Hindlimb muscle (tissue), 1 donor: ENCODE measurements at places on chromosomes 4 and X.

- DNase-seq: no peak
Measured at GRCh38 chr4:89101256-89102161, 9.8 kb upstream of the TIGD2 start.

- no peak for DNase-seq
Measured at GRCh38 chrX:138011468-138011867, 445.5 kb downstream of the ZIC3 start.

DNA sequence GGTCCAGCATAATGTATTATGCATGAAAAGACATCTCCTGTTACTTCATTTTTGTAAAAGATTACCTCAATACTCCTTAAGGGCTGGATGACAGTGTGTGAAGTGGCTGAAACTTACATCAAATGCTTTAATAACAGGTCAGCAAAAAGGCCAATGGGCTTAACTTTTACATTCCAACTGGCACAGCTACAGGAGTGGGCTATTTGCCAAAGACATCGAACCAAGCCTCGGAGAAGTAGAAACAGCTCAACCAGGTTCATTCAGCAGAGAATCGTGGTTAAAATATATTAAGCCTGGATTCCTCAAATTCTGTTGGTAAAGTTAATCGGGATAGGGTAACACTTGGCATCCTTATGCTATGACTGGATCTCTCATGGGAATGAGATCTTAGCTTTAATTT lies 639.7 kb downstream of the TRIML1 start:
- DNase-seq: no peak

DNA sequence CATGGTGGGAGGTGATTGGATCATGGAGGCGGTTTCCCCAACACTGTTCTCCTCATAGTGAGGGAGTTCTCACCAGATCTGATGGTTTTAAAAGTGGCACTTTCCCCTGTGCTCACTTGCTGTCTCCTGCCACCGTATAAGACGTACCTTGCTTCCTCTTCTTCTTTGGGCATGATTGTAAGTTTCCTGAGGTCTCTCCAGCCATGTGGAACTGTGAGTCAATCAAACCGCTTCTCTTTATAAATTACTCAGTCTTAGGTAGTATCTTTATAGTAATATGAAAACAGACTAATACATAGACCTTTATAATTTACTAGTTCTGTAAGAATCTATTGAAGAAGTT lies 82.5 kb upstream of the PITX2 start:
- no peak for DNase-seq

- no peak for DNase-seq
Measured at GRCh38 chr4:80963051-80963450, 67.5 kb upstream of the BMP3 start.
